ENCODE measurements at places on chromosomes 11 and 22.

DNA sequence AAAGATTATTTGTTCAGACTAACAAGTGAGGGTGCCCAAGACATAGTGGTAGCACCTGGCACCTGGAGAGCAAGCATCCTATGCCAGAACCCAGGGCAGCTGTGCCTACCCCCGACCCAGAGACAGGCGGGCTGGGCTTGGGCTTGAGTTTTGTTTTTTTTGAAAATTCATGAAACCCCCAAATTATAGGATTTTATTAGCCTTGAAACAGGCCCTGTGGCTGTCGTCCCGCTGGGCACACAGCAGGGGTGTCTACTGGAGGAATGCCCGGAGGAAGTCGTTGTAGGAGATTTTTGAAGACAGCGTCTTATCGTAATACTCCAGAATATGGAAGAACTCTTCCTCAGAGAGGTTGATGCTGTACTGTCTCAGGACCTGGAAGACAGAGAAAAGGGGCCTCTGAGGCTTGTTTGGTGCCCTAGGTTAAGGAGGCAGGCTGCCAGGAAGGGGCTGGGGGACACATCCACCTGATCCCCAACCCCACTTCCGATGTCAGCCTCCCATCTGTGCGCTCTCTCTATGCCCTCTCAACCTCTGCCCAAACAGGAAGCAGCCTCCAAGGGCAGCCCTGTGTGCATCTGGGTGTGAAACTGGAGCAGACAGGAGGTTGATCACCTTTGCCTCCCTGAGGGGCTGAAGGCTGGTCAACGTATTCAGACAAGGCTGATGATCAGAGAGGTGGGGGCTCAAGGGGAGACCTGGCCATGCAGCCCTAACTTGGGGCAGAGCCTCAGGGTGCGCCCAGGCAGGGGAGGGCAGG lies 117.0 kb downstream of the MPPED1 start:
- no peak for DNase-seq

- no peak for DNase-seq
Observed at GRCh38 chr11:17777738-17778091, 43.1 kb downstream of the KCNC1 start.

GRCh38 chr11:119700030-119700429 lies 29.0 kb downstream of the NECTIN1 start:
- DNase-seq = no peak

GRCh38 chr11:6459099-6459450 lies 14.7 kb downstream of the TRIM3 start:
- DNase-seq = no peak

GRCh38 chr11:61912991-61913698 lies 4.2 kb downstream of the RAB3IL1 start:
- no peak for DNase-seq

DNA sequence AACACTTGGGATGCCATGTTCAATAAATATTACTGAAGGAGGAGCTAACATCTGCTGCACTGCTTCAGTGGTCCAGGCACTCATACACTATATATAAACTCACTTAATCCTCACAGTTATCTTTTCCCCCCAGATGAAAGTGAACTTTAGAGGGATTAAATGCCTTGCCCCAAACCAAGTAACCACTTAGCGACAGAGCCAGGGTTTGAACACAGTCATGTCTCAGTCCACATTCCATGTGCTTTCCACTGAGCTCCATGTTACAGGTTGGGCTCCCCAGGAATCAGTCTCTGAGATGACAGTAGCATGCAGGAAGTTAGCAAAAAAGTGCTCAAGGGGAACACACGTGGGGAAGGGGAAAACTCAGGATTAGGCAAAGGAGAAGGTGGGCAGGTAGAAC lies 59.3 kb downstream of the ENDOD1 start:
- DNase-seq = no peak

GRCh38 chr11:17219016-17219415 lies 11.2 kb upstream of the PIK3C2A start:
- no peak for DNase-seq

DNA sequence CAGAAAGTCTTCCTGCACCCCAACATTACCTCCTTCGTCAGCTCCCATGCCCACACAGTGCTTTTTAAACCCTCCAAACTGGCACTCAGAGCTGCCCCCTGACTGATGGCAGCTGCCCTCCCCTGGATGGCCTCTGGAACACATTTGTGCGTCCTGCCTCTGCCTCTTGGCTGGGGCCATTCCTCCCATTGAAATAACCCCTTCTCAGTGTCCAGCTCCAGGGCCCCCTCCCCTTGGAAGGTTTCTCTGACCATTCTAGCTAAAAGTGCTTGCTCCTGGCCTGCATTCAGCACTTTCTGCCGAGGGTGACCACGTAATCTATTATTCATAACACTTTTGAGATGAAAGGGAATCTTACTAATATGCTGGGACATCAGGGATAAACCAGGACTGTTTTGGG lies 130.0 kb downstream of the PARVA start:
- no peak for DNase-seq

DNA sequence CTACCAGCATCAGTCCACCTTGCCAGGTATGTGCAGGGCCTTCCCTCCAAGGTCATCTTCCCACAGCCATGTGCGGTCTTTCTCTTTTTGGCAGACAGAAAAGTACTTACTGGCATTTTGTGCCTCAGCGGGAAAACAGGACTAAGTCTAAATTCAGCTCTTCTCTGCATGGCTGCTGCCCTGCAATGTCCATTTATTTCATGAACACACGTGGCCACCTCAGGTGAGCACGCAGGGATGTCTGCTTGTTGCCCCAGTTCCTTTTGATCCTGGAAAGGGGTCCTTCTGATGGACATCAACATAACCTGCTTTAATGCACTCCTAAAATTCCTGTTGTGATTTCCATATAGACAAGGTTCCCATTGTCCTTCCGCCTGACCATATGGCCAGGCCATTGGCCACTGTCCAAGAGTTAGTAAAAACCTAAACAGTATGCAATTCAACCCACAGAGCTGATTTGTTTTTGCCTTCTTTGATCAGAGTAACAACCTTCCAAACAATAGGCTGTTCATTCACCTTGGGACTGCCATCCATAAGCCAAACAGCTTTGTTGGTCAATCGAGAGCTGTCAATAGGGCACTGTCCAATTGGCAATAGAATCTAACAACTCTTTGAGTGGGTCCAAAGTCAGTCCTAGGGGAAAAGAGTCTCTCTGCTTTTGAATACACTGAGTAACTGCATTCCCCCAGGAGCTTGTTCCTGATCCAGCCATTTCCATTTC lies 5.9 kb downstream of the TREH start:
- no peak for DNase-seq

DNA sequence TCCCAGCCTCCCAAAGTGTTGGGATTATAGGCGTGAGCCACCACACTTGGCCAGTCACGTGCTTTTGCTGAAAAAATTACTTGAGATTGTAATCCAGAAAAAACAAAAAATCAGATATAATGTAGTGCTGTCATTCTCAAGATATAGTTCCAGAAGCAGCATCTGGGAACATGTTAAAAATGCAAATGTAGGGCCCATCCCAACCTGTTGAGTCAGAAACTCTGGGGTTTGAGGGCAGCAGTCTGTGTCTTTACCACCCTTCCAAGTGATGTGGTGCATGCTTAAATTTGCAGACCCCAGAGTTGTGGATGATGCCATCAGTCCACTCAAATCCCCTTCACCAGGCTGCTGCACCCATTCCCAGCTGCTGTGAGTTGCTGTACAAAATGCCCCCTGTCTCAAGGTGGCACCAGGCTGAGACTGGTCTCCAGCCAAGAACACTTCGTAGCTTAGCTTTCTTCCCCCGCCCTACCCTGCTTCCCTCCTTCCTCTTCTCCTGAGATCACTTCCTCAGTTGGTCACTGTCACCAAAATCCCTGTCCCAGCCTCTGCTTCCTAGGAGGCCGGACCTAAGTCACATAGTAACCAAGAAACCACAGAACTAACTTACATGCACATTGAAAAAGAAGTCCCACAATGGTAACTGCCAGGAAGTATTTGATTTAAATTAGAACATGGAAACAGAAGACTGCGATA lies 18.2 kb upstream of the ARRB1 start:
- DNase-seq = no peak

GRCh38 chr11:1780700-1781592 lies 17.2 kb upstream of the CTSD start:
- DNase-seq = no peak

DNA sequence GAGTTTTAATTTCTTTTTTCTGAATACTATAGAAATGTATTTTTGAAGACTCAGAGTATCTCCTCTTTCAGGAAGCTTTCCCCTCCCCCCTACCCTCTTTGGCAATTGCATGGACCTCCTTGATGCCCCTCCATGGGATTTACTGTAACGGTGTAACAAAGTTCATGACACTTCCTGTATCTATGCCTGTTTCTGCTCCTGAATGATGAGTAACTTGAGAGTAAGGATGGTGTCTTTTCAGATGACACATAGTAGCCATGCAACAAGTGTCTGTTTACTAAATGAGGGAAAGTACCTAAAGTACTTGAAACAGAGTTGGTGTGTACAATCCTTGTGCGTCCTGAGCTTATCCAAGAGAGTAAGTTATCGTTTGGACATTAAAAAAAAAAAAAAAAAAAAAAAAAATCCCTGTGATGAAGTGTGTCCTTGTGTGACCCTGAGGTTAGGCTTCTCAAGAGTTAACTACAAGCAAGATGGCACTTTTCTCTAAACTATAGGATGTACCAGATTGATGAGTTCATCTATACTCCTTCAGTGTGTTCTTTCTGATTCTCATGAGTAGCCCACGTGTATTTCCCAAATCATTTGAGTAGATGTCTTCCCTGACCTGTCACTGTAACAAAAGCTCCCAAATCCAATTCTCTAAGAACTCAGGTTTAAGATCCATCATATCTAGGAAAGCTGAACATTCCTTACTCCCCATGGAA lies 7.4 kb downstream of the ETS1 start:
- DNase-seq = no peak

GRCh38 chr22:30190574-30190973 lies 56.0 kb downstream of the LIF start:
- no peak for DNase-seq

DNA sequence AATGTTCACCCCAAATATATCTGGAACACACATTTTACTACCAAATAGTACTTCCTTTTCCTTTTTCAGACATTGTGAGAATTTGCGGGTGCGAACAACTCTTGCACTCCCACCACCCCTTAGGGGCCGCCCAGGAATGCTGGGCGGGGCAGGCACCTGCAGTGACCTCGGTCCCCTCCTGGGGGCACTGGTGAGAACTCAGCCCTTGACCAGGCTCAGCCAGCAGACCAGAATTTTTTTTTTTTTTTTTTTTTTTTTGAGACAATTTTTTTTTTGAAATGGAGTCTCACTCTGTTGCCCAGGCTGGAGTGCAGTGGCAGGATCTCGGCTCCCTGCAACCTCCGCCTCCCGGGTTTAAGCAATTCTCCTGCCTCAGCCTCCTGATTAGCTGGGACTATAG lies 75.8 kb downstream of the ARHGAP8 start:
- peak; percentile 15 for DNase-seq

- DNase-seq = no peak
Observed at GRCh38 chr11:56188602-56189001, 12.2 kb downstream of the OR5J2 start.

GRCh38 chr11:34929794-34930763 lies 13.7 kb downstream of the PDHX start:
- no peak for DNase-seq

GRCh38 chr11:79100093-79100910 lies 340.5 kb downstream of the TENM4 start:
- peak; percentile 3 for DNase-seq

DNA sequence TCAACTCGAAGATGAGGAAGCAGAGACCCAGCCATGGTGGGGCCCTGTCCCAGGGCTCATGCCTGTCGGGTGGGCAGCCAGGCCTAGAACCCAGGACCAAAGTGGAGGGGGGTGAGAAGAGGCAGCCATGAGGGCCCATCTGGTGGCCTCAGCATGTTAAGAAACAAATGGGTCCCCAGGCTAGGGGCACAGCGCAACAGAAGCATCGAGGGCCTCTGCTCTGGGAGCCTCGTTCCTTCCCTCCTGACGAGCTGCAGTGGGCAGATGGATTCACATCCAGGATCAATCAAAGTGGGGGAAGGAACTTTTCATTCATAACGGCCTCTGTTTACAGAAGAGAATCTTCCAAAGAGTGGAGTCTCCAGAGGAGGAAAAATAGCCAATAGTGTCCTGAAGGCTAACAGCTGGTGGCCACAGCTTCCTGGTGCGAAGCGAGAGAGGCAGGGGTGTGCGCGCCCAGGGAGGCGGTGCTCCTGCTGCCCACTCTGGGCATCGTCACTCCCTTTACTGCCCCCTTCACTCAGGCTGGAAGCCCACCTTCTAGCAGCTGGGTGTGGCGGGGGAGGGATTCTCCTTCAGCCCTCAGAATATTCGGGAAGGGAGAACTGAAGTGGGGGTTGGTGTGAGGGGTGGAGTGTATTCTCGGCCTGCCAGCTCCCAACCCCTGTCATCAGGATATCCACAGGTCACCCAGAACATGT lies 4.3 kb downstream of the CBX7 start:
- DNase-seq = no peak

GRCh38 chr11:121412711-121413415 lies 39.3 kb upstream of the SORL1 start:
- no peak for DNase-seq

GRCh38 chr11:13137844-13138301 lies 128.8 kb downstream of the RASSF10 start:
- DNase-seq = no peak

GRCh38 chr11:78514922-78515502 lies 59.7 kb downstream of the NARS2 start:
- no peak for DNase-seq

GRCh38 chr22:37777122-37777687 lies 30.5 kb upstream of the GCAT start:
- DNase-seq = no peak

GRCh38 chr11:32615422-32615821 lies 31.8 kb downstream of the EIF3M start:
- DNase-seq = no peak

- no peak for DNase-seq
Observed at GRCh38 chr11:66881927-66882452, 25.1 kb downstream of the LRFN4 start.

DNA sequence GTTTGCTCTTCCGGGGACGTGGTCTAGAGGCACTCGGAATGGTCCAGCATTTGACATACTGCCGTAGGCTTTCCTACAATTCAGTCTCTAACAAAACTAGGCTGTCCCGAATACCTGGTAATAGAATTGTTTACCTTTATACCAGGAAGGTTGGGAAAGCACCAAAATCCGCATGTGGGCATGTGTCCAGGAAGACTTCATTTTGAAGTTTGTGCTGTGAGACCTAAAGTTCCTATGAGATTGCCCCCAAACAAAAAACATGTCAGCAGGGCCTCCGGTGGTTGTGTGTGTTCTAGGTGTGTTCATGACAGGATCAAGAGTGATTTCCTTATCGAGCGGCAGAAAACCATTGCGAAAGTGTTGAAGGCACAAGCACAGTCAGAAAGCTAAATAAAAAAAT lies 26.1 kb downstream of the HSPA8 start:
- DNase-seq = no peak

DNA sequence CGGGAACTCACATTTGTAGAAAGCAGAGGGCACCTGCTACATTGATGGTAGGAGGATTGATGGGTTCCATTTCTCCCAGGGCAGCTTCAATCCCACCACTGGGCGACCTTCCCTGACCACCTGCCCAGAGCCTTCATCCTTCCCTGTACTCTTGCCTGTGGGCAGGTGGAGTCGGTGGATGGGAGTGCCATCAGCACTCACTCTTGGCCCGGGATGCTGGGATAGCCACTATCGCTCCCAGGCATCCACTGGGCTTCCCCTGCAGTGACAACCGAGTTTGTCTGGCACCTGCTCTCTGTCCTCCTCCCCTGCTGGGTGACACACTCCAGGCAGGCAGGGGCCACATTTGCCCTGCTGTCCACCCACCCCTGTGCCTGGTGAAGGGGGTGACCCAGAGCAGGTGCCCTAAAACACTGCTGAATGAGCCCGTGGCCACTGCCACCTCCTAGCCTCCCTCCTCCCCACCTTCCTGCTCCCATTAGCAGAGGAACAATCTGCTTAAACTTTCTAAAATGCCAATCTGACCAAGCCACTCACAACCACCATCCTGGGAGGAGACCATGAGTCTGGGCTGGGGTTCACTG lies 604.7 kb downstream of the TBC1D22A start:
- no peak for DNase-seq
